ENCODE measurements at places on chromosomes 7 and 10. TPM values are rescaled to one million over a fixed set of nuclear protein-coding genes. Genes with fewer than 3 reads are reported as not detected.

DNA sequence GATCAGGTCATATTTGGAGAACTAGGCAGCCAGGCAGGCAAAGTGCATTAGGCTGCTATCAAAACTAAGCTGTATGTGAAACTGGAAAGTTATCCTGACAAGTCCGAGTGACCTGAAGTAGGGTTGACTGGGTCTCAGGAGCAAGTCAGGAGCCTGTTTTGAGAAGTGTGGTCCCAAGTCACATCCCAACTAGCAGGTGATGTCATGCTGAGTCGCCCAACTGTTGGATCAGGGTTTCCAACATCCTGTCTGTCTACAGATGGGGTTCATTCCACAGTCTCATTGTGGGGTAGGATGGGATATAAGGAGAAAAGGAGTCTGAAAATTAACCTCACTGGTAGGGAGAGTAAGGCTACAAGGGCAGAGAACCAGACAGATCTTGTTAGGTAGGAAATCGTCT, 27.0 kb downstream of the SLC26A4 start:
- no peaks in the 10 kb centered on the region for H3K27me3 ChIP-seq
- H3K27ac ChIP-seq, result no peak overlapping the region
- no peak overlapping the region for H3K4me3 ChIP-seq
- DNase-seq, result peak; percentile 51

DNA sequence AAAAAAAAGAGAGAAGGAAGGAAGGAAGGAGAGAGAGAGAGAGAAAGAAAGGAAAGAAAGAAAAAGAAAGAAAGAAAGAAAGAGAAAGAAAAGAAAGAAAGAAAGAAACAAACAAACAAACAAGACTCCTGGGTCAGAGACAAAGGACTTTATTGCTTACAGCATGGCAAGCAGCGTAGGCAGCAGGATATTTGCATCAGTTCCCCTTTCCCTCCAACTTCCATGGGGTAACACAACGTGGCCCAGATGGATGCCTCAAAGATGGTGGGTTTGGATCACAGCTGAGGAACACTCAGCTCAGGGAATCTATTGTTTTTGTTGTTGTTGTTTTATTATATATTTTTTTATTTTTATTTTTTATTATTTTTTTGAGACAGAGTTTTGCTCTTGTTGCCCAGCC, 128.5 kb upstream of the VKORC1L1 start:
- H3K4me3 ChIP-seq, result no peak overlapping the region
- H3K27ac ChIP-seq, result no peak overlapping the region
- peaks cover 5% of the 10 kb centered on the region for H3K36me3 ChIP-seq
- H3K4me1 ChIP-seq, result peaks cover 5% of the 10 kb centered on the region
- no peak for DNase-seq

CDH23 gene
- total RNA-seq, result under 0.01 TPM

DNA sequence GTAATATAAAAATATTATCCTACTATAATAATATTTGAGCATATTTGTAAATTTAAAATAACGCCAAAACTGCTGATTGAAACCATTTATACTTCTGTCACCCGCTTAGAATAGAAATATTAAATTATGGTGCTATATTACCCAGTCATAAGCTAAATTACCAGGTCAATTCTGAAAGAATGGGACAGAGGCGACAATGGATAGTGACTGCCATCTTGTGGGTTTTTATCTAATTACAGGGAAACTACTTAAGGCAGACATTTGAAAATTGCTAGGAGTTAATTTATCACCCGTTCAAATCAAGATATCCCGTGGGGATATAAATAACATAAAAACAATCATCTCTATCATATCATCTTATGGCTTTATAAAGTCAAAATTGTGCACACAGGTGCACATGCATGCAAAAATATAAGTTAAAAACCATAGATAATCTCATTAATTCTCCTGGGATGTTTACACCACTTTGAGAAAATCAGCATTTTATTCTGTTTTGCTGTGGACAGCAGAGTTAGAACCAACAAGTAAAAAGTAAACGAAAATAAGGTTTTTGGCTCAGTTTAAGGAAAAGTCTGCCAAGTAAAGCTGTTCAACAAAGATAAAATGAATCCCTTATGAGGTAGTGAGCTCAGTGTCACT, 41.3 kb upstream of the HPSE2 start:
- H3K4me1 ChIP-seq, result no peaks in the 10 kb centered on the region
- peak; percentile 2 for DNase-seq
- H3K27ac ChIP-seq, result no peak overlapping the region
- H3K36me3 ChIP-seq, result no peaks in the 10 kb centered on the region

DNA sequence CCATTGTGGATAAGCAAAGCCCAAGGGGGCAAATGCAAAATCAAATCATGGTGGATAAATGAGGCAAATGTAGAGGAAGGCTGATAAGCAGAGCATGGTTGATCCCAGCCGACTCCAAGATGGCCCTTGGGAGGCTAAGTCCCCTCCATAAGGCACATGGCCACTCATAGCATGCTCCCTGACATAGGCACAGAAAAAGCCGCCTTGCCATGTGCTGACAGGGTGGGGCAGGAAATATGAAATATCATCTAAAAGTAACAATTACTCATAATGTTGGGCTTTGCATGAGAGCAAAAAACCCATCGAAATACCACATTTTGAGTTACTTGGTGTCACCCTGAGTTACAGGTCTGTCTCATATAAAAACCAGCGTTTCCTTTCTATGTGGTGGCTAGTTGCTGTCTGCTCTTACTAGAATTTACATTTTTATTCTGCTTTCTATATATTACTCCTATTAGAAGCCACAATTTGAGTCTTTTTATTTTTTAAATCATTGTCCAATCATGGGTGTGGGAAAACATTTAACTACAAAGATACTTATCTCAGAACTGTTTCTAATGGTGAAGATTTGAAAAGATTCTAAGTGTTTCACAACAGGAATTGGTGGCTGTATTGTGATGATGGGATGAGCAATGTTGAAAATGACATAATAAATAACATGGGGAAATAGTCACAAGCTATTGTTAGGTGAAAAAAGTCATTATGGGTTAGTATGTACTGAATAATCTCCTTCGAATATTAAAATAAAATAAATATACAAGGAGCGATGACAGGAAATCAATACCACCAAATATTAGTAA, 102.7 kb downstream of the CUBN start:
- peak overlapping the region; percentile 30 for H3K27ac ChIP-seq
- H3K36me3 ChIP-seq, result no peaks in the 10 kb centered on the region
- no peaks in the 10 kb centered on the region for H3K27me3 ChIP-seq
- H3K4me1 ChIP-seq, result peaks cover 20% of the 10 kb centered on the region

AMPH gene
- total RNA-seq, result 3.9 TPM

RPA3 gene
- total RNA-seq, result 12.7 TPM

DNA sequence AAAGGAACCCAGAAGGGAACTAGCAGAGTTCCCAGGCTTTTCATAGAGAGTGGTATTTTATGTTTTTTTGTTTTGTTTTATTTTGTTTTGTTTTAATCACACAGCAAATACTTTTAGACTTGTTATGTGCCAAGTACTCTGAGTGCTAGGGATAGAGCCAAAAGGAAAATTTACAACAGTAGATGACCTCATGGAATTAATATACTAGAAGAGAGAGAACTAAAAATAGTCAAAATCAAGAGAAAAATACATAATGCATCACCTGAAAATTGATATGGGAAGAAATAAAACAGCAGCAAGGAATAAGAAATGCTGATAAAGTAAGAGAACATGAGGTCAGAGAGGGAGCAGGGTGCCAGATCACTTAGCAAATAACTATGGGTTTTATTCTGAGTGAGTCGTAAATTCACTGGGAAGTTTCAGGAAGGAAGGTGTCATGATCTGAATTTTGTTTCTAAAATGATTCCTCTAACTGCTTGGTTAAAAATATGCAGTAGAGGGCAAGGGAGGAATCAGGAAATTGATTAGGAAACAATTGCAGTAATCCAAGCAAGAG, 351.0 kb downstream of the ANKRD7 start:
- H3K36me3 ChIP-seq, result no peaks in the 10 kb centered on the region
- H3K4me3 ChIP-seq, result no peak overlapping the region
- no peak overlapping the region for H3K27ac ChIP-seq
- no peaks in the 10 kb centered on the region for H3K4me1 ChIP-seq
- H3K27me3 ChIP-seq, result no peaks in the 10 kb centered on the region
- DNase-seq, result no peak

DNA sequence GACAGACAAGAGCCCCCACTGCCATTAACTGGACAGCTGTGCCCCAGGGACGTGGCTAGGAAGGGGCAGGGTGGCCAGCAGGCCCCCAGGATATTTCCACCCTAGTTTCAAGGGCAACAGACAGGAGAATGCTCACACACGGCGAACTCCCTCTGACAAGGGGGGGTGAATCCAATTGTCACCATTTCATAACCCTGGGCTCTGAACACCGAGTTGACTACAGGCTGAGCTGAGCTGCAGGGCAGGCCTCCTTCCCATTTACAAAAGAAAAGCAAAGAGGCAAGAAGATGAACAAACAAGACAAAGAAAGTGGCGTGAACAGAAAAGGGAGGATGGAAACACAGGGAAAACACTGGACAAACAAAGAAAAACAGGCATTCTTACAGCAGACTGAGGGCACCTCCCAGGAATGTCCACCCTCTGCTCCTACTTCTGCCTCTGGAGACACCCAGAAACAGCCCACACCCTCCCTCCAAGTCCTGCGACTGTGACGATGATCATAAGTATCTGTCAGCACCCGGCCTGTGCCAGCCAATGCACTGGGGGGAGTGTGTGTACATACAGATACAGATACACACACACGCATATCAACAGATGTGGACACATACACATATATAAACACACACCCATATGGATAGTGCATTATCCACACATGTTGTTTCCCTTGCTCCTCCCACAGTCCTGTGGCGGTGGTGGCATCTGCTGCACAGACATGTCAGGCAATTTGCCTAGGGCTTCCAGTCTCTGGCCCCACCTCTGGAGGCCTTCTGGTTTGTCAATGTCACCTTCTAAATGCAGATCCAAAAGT, 66.2 kb downstream of the FAM53B start:
- no peaks in the 10 kb centered on the region for H3K27me3 ChIP-seq
- no peak overlapping the region for H3K27ac ChIP-seq
- peaks cover 10% of the 10 kb centered on the region for H3K4me1 ChIP-seq
- H3K36me3 ChIP-seq, result peaks cover 13% of the 10 kb centered on the region
- DNase-seq, result peak; percentile 38

AKR1E2 gene
- 2.2 TPM for total RNA-seq

DNA sequence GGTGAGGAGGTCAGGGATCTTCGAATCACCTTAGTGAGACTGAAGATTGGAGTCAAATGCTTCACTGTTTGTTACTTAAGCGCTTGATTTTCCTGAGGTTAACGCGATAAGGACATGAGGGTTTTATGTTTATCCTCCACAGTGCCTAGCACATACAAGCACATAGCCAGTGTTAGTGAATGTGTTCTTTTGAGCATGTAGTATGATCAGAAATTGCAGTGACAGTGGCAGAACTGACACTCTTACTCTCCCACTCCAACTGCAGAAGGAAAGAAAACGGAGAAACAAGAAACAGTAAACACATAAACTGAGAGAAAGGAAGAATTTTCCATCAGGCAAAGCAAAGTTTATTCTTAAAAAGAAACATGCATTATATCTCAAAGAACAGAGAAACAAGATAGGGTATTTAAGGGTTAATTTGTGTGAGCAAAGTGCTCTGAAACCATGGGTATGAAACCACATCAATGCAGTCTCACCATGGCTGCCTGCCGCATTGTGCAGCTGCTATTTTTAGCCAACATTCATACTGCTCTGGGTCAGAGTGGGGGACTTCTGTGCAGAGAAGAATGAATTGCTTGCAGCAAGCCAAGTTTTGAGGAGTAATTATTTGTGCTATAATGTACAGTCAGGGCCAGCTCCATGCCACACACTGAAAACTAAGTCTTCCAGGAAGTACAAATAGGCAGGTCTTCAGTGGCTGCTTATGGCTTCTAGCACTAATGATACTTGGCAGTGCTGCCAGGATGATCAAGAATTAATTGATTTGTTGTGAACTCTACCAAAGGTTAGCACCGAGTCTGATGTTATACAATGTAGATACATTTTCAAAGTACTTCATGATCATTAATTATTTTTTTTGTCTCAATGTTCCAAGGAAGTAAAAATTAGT, 152.0 kb downstream of the MACC1 start:
- DNase-seq, result peak; percentile 12
- H3K27me3 ChIP-seq, result no peaks in the 10 kb centered on the region
- no peaks in the 10 kb centered on the region for H3K36me3 ChIP-seq
- H3K4me3 ChIP-seq, result no peak overlapping the region

ITGB8 gene
- 10.8 TPM for total RNA-seq

STOX1 gene
- total RNA-seq, result 0.18 TPM

DNA sequence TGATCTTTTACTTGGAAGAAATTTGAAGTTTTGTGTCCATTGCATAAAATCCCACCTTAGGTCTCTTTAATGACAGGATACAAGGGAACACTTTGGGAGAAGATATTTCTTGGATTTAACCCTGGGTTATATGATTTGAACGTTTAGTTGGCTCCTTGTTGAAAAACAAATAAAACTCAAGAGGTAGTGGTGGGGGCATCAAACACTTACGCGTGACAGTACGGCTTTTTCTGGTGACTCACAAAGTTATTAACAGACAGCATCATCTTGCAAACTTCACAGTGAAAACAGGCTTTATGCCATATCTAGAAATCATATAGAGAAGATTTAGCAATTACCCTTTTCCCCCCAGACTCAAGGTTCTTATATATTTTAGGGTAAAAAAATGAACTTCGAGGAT, 699 bp downstream of the NRAP start:
- H3K4me1 ChIP-seq, result peaks cover 10% of the 10 kb centered on the region
- H3K36me3 ChIP-seq, result no peaks in the 10 kb centered on the region
- no peak for DNase-seq
- H3K27me3 ChIP-seq, result peaks cover 6% of the 10 kb centered on the region

DNA sequence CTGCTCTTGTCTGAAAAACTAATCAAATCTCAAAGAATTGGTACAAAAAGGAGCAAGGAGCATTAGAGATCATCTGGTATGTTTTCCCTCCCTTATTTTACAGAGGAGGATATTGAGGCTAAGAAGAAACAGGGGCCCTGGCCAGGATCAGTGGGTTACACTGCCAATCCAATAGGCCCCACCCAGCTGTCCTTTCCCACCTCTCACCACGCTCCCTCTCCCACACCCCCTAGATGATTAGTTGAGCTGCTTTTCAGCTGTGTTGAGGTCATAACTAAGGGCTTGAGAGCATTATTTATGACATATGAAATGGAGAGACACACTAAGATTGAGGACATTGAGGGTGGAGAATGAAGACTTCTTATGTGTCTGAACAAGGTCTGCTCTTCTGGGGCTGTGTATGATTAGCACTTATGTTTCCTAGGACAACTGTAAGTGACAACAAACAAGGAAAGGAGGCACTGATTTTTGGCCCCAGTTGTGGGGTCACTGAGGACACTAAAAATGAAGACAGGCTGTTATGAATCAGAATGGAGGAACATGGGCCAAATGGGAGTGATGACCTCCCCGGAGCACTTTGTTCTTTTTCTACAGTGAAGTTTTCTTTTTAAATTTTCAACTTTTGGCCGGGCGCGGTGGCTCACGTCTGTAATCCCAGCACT, 26.5 kb downstream of the VWA2 start:
- no peak for DNase-seq
- H3K36me3 ChIP-seq, result no peaks in the 10 kb centered on the region
- no peak overlapping the region for H3K27ac ChIP-seq
- peaks cover 2% of the 10 kb centered on the region for H3K4me1 ChIP-seq

DNA sequence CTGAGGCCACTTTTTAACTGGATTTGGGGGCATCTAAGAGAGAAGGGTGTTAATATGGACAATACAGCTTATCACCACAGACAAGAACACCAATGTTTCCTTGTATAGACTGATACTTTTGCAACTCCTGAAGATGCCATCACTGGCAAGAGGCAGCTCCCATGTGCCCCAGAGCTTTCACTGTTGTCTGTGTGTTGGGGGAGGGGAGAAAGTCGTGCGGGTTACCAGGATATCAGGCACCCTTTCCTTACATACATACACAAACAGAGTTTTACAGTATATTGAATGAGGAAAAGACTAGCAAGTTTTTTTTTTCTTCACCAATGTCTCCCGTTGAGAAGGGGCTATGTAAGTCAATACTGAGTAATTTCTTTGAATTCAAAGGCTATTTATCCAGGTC, 4.1 kb upstream of the DLX6 start:
- H3K36me3 ChIP-seq, result no peaks in the 10 kb centered on the region
- no peak overlapping the region for H3K27ac ChIP-seq
- H3K4me1 ChIP-seq, result no peaks in the 10 kb centered on the region
- peaks cover 81% of the 10 kb centered on the region for H3K27me3 ChIP-seq

All from IMR-90 (cell line).